ENCODE measurements at places on chromosomes 5 and 9. TPM values are rescaled to one million over a fixed set of nuclear protein-coding genes. Genes with fewer than 3 reads are reported as not detected.

PRR7 gene
- total RNA-seq, result 2.9 TPM

SLC12A7 gene
- 21.0 TPM for total RNA-seq

PCDHGB7 gene
- 16.4 TPM for total RNA-seq

GPR150 gene
- 0.66 TPM for total RNA-seq

STKLD1 gene
- 1.2 TPM for total RNA-seq

PTGS1 gene
- total RNA-seq, result 67.8 TPM

SLC6A18 gene
- total RNA-seq, result not detected

KCNIP1 gene
- not detected for total RNA-seq

PCDHA10 gene
- total RNA-seq, result under 0.01 TPM

COL27A1 gene
- 3.6 TPM for total RNA-seq

NRG2 gene
- 0.73 TPM for total RNA-seq

DOCK8 gene
- 0.44 TPM for total RNA-seq

GMCL2 gene
- not detected for total RNA-seq

IL5 gene
- total RNA-seq, result not detected

RGP1 gene
- total RNA-seq, result 17.2 TPM
